ENCODE measurements at places on chromosomes 1 and 21.

- no peak overlapping the region for H3K4me3 ChIP-seq
- no peak overlapping the region for H3K27ac ChIP-seq
- peaks cover 1% of the 10 kb centered on the region for H3K27me3 ChIP-seq
- no peaks in the 10 kb centered on the region for H3K4me1 ChIP-seq
Measured at GRCh38 chr1:224920930-224921329, 8.5 kb upstream of the DNAH14 start.

DNA sequence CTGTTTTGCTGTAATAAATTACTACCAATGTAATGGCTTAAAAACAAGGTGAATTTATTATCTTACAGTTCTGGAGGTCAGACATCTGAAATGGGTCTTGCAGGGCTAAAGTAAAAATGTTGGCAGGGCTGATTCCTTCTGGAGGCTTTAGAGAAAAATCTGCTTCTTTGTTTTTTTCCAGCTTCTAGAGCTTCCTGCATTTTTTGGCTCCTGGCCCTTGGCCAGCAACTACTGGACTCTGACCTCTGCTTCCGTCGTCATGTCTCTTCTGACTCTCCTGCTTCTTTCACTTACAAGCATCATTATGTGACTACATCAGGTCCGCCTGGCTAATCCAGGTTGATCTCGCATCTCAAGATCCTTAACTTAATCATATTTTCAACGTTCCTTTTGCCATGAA, 350.9 kb downstream of the S1PR1 start:
- no peak for DNase-seq
- H3K4me1 ChIP-seq: no peaks in the 10 kb centered on the region
- H3K27me3 ChIP-seq: peaks cover 2% of the 10 kb centered on the region
- no peak overlapping the region for H3K27ac ChIP-seq
- H3K4me3 ChIP-seq: no peak overlapping the region
- H3K36me3 ChIP-seq: no peaks in the 10 kb centered on the region

- no peaks in the 10 kb centered on the region for H3K27me3 ChIP-seq
- H3K36me3 ChIP-seq: no peaks in the 10 kb centered on the region
- no peak for DNase-seq
- no peak overlapping the region for H3K27ac ChIP-seq
- H3K4me3 ChIP-seq: no peak overlapping the region
Measured at GRCh38 chr1:75396745-75397144, 214.2 kb downstream of the SLC44A5 start.

GRCh38 chr1:242877743-242878142, 353.2 kb upstream of the PLD5 start:
- no peaks in the 10 kb centered on the region for H3K4me1 ChIP-seq
- no peak overlapping the region for H3K4me3 ChIP-seq
- no peak for DNase-seq
- no peaks in the 10 kb centered on the region for H3K27me3 ChIP-seq

- no peaks in the 10 kb centered on the region for H3K27me3 ChIP-seq
- H3K27ac ChIP-seq: no peak overlapping the region
Measured at GRCh38 chr21:45530423-45531113, 11.7 kb downstream of the SLC19A1 start.

- no peaks in the 10 kb centered on the region for H3K36me3 ChIP-seq
- H3K27me3 ChIP-seq: peaks cover 34% of the 10 kb centered on the region
- H3K4me1 ChIP-seq: peaks cover 21% of the 10 kb centered on the region
- H3K27ac ChIP-seq: peak overlapping the region; percentile 10
Measured at GRCh38 chr1:23422241-23422877, 2.2 kb downstream of the TCEA3 start.
